Neural progenitor cell (in vitro differentiated cells): ENCODE measurements at places on chromosomes 3 and 15. TPM values are rescaled to one million over a fixed set of nuclear protein-coding genes. Genes with fewer than 3 reads are reported as not detected.

GRCh38 chr3:52982839-52983238 is 63.0 kb downstream of the SFMBT1 start:
- no peak for DNase-seq
- H3K4me3 ChIP-seq = no peak overlapping the region
- no peaks in the 10 kb centered on the region for H3K36me3 ChIP-seq
- no peak overlapping the region for H3K27ac ChIP-seq
- H3K4me1 ChIP-seq = no peaks in the 10 kb centered on the region

DNA sequence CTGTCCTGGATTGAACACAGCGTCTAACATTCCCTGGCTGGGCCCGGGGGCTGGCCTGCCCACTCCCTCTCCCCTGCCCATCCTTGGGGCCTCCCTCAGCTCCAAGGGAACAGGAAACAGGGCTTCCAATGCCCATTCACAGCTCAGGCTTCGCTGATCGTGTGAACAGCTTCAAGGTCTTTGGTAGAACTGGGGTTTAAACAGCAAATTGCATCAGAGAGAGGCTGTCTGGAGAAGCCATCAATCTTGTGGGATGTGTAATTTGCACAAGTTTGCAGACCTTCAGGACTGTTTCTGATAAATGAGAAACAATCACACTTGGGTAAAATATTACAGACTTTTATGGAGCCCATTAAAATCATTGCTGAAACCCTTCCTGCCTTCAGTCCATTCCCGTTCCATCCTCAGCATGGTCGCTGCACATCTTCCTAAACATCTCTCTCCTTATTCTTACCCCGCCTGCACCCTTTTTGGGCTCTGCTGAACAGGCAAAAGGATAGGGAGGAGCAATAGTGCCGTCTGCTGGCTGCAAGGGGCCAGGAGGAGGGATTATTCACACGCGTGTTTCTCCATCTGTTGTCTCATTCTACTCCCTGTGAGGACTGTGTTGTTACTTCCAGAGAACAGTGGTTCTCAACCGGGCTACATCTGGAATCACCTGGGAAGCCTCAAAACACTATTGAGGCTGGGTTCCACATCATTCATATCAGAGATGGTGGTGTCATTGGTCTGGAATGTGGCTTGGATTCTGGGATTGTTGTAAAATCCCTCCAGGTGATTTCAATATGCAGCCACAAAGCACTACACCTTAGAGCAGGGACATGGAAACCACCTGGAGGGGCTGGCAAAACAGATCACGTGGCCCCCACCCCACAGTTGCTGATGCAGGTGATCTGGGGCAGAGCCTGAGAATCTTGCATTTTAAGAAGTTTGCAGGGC is 116.3 kb downstream of the CLSTN2 start:
- H3K36me3 ChIP-seq = no peaks in the 10 kb centered on the region
- H3K4me1 ChIP-seq = peaks cover 4% of the 10 kb centered on the region
- H3K27me3 ChIP-seq = no peaks in the 10 kb centered on the region
- peak; percentile 24 for DNase-seq

GRCh38 chr3:37198996-37199395 is 24.6 kb upstream of the LRRFIP2 start:
- peaks cover 27% of the 10 kb centered on the region for H3K4me1 ChIP-seq
- no peaks in the 10 kb centered on the region for H3K27me3 ChIP-seq
- H3K27ac ChIP-seq = no peak overlapping the region
- no peaks in the 10 kb centered on the region for H3K36me3 ChIP-seq
- H3K4me3 ChIP-seq = no peak overlapping the region

GRCh38 chr3:47421741-47422649 is 41.2 kb downstream of the PTPN23 start:
- peaks cover 4% of the 10 kb centered on the region for H3K4me1 ChIP-seq
- no peaks in the 10 kb centered on the region for H3K27me3 ChIP-seq
- DNase-seq = no peak

TTLL3 gene
- 15.0 and 36.1 TPM in 2 replicates for total RNA-seq
